ENCODE measurements at places on chromosomes 12 and 14.
A peak's percentile ranks its signal among the peaks of the same experiment; 100 is the strongest.

DNA sequence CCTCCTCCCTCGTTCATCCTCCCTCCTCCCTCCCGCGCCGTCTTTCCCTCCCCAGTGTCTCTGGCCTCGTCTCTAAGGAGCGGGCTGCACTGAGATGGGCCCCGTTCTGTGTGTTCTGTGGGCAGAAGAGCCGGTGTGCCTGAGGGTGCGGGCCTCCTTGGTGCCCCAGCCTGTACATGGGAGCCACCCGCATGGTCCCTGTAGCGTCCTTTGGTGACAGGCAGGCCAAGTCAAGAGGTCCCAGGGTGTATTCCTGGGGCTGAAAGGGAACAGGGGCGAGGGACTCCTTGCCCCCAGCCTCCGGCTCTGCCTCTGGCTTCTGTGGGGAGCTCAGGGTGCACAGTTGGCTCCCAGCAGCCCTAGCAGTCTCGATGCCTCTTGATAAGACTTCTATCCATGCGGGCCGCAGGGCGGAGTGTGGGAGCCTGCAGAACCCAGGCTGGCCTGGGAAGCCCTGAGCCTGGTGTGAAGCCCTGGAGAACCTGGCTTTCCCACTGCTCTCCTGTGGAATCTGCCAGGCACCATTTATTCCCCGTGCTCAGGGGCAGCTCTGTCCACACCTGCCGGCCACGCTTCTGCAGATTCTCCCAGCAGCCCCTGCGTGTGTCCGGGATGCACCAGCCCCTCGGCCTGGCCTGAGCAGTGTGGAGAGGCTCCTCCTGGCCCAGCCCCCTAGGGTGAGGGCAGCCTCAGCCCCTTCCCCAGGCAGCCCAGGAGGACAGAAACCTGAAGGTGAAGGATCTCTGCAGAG is 181.3 kb downstream of the KIF26A start:
- DNase-seq = no peak

DNA sequence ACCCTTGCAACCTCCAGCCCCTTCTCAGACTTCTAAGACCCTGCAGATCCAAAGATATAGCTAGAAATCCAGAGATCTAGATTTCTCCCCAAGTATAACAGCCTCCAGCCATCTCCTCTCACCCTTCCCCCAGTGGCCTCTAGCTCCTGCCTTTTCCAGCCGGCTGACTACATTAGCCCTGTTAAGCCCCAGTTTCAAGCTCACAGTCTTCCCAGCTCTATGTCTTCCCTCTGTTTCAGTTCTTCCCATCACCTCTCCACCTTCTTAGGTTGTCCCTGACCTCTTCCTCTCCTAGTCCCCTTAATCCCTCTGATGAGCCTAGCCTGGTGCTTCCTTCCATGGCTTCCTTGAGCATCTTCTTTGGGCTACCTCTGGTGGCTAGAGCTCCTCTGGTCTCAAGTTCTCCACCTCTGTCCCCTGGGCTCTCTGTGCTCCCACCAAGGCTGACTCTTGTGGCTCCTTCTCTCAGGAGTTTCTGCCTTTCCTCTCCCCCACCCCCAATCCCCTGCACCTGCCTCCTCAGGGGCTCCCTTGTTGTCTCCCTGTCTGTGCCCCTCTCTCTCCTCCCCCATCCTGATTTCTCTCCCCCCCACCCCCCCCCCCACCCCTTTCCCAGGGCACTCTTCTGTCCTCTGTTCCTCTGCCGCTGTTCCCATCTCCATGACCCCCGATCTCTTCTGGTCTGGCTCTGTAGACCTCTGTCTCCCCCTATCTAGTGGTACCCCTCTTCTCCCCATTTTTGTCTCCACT is 816 bp upstream of the GDF11 start:
- no peak for DNase-seq

GRCh38 chr12:51905471-51906429 is 1.6 kb upstream of the ACVRL1 start:
- DNase-seq = no peak

DNA sequence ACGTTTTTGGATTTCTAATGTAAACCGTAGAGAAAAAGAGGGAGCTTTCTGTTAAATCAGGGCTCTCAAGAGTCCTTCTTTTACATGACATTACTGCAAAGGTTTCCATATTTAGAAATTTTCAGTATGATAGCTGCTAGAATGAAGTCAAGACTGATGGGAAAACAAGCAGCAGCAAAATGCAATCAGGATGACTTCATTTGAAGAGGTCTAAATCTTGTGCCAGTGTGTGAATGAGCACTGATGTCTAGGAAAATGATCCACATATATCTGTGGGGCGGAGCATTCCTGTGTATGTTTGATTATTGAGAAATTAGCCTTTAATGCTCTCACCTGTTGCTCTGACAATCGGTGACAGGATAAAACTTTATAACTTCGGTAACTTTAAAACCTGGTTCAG is 73.6 kb downstream of the GRIP1 start:
- no peak for DNase-seq

GRCh38 chr12:9864913-9865675 is 4.1 kb downstream of the CLEC2B start:
- no peak for DNase-seq

DNA sequence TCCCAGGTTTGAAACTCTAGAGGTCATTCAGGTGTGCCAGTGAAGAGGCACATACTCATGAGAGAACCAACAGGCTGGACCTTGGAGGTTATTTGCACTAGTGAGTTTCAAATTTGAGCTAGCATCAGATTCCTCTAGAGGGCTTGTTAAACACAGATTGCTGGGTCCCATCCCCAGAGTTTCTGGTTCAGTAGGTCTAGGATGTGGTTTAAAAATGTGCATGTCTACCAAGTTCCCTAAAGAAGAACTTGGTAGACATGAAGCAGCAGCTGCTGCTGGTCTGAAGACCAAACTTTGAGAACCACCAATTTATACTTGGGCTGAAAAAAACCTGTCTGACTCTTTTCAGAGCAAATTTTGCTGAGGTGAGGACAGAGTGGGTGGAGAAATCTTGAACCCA is 61.7 kb downstream of the SUSD6 start:
- DNase-seq = no peak

DNA sequence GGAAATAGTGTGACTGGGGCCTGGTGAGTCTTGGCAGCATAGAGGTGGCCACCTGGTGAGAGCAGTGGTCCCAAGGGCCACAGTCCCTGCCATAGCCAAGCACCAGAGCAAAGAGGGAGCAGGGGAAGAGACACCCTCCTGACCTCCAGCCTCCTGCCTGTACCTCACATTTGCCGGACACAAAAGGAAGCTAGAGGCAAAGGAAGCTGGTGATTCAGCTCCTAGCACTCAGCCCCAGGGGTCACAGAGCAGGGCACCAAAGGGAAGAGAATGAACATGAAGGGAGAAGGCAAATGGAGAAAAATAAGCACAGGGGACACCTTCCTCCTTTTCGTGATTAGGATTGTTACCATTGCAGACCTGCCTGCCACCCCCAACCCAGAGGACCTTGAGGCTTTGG is 216.8 kb downstream of the ZFP36L1 start:
- DNase-seq = no peak

DNA sequence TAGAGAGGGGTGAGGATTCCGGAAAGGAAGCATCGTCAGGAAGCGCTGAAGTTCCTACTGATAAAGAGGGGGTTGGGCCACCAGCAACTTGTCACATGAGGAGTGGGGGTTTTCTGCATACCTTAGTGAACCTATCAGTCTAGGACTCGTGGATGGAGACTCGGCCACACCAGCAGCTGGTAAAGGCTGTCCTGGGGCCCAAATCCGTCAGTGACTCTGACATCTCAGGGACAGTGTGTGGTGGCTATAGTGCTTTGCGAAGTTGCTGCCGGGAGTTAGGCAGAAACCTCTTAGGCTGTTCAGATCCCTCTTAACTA is 16.4 kb downstream of the RNASE2 start:
- no peak for DNase-seq

DNA sequence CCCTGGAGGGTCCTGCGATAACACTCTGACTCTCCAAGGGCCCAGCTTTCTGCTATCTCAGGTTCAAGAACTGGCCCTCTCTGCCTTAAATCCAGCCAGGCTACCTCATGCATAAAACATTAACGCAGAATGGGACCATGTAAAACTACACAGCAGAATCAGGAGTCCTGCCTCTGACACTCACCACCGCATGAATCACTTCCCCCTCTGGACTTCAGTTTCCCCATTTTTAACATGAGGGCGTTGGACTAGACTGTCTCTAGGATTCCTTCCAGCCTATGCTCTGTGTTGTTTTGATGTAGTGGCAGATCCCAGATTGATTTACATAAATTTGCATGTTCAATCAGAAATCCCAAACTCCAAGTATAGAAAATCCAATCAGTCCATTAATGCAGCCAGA is 3.3 kb downstream of the NCKAP5L start:
- DNase-seq = no peak

DNA sequence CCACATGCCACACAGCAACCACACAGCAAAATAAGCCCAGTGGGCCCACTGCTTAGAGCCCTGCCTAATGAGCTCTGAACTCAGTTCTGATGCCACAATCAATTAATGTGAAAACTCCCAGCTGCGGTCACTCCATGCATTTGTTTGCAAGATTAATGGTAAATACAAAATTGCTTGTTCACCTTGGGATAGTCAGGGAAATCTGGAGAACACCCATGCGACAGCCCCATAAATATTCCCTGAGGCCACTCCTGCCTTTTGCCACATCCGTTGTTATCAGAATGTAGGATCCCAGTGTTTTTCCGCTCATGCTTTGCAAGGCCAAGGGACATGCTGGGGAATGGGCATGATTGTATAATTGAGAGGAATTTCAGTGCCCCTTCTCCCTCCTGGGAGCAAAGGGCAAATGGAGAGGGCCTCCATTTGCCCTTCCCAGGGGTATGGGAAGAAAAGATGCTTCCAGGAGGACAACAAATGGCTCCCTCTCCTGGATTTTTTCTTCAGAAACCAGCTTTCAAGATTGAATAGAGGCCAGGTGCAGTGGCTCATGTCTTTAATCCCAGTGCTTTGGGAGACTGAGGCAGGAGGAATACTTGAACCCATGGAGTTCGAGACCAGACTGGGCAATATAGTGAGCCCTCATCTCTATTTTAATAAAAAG is 30.8 kb upstream of the CMKLR1 start:
- no peak for DNase-seq

DNA sequence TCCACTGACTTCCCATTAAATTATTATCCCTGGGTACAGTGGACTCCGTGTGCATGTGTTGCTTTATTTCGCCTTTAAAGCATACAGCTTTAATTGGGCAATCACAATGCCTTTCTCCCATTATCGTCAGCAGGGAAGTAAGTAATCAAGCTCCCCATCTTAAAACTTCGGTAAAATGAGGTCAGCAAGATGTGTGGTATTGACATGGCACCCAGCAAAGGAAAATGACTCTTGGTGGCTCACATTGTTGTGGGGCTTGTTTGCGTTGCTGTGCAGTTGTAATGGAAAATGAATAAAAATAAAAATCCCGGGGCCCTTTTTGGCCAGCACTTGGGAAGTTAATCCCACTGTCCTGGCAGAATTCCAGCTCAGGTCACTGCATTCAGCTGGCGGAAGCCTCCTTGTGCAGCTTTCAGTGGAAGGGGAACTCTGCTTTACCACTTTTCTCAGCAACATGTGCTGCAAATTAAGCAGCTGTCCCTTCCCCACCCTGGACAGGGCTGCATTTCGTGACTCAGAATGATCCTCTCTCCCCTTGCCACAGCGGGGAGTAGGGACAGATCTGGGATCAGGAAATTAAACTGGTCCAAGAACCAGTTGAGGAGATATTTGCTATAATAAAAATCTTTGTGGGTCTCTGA is 13.9 kb upstream of the ATP2A2 start:
- DNase-seq = peak; percentile 29

GRCh38 chr12:70468741-70469140 is 102.7 kb downstream of the KCNMB4 start:
- no peak for DNase-seq

DNA sequence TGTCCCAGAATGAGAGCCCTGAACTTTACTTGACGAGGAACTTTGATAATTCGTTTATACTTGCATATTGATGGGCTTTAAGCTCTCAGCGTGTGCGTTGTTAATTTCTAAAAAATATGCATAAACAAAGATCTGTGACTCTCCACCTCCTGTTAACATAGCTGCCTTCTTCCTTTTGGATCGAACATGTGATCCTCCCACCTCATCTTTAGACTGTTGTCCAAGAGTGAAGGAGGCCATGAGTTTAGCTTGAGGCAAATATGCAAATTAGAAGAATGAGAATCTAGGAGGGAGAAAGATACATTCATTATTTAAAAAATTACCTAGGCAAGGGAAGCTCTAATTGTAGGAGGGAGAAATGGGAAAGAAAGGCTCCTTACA is 617 bp downstream of the TTC8 start:
- no peak for DNase-seq

GRCh38 chr12:127487031-127487430 is 779.9 kb upstream of the TMEM132C start:
- DNase-seq = no peak

- no peak for DNase-seq
Observed at GRCh38 chr14:64997108-64997794, 10.6 kb downstream of the FNTB start.

Measured in NCI-H774 (cell line).